ENCODE measurements at places on chromosomes 5 and 9. TPM values are rescaled to one million over a fixed set of nuclear protein-coding genes. Genes with fewer than 3 reads are reported as not detected.
A peak's percentile ranks its signal among the peaks of the same experiment; 100 is the strongest.

The IL13 gene
- total RNA-seq, result not detected

DNA sequence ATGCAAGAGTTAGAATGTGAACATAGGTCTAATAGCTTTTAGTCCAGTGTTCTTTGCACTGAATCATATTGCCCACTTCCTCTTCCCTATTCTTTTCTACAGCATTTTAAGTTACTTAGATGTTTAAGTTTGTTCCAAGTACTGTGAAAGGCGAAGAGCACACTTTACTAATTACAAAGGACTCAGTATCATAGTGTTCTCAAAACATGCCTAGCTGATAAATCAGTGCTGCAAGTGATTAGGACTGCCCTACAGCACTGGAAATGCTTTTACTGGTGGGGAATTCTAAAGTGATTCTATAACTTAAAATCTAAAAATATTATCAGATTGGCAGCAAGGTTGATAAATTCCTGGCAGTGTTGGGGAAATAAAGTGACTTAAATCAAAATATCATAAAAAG is 177.9 kb upstream of the KCNN2 start:
- no peak for DNase-seq

DNA sequence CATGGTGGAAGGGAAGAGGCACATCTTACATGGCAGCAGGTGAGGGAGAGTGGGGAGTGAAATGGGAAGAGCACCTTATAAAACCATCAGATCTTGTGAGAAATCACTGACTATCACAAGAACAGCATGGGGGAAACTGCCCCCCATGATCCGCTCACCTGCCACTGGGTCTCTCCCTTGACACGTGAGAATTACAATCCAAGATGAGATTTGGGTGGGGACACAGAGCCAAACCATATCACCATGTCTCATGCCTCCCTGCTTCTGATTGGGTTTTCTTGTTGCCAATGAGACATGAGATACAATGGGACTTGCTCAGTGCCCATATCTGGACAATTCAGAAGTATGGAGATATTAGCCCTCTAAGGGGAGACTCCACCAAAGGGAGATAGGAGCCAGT is 97.4 kb downstream of the TARS1 start:
- DNase-seq, result no peak

- no peak for DNase-seq
Observed at GRCh38 chr5:127550652-127551409, 33.4 kb downstream of the PRRC1 start.

DNA sequence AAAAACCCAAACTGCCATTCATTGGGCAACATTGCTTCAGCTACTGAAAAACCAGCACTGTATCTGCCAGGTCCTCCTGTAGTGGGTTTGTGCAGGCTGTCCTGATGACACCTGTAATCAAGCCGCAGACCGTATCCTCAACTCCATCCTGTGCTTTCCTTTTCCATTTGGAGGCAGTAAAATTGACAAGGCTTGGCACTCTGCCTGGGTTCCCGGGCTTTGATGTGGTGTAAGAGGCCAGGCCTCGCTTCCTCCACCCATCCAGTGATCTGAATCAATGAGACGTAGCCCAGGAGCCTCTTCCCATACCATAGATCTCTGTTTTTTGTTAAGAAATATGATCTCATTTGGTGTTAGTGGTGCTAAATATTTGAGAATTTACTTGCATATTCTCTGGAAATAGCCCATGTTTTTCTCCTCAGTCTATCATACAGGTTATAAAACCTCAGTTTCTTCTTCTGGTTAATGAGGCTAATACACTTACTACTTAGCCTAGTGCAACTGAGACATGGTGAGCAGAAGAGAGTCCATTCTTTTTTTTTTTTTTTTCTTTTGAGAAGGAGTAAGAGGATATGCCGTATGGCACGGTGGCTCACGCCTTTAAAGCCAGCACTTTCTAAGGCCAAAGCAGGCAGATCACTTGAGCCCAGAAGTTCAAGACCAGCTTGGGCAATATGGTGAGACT is 34.8 kb downstream of the LSM11 start:
- no peak for DNase-seq

The CSNK1A1 gene
- total RNA-seq, result 187 TPM

- DNase-seq, result no peak
Observed at GRCh38 chr9:96222132-96222531, 79.8 kb downstream of the HSD17B3 start.

The LCN15 gene
- total RNA-seq, result not detected

GRCh38 chr5:72209147-72210115 is 102.2 kb downstream of the MAP1B start:
- no peak for DNase-seq

GRCh38 chr5:157004893-157005551 is 42.0 kb upstream of the TIMD4 start:
- no peak for DNase-seq

DNA sequence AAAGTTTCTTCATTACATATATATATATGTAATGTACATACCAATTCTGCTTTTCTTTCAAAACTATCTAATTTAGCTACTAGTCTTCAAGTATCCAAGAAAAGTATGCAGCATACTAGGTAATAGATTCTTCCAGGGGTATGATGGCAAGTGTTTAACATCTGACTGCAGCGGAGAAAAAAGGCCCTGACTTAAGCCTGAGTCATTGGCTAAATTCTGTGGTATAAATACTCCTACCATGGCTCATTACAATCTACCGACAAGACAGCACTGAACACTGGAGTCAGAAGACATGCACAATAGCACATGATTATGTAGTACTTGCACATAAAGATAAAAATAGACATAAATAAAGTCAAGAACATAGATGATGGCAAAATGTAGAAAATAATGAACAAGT is 439.9 kb downstream of the BRINP1 start:
- DNase-seq, result no peak

DNA sequence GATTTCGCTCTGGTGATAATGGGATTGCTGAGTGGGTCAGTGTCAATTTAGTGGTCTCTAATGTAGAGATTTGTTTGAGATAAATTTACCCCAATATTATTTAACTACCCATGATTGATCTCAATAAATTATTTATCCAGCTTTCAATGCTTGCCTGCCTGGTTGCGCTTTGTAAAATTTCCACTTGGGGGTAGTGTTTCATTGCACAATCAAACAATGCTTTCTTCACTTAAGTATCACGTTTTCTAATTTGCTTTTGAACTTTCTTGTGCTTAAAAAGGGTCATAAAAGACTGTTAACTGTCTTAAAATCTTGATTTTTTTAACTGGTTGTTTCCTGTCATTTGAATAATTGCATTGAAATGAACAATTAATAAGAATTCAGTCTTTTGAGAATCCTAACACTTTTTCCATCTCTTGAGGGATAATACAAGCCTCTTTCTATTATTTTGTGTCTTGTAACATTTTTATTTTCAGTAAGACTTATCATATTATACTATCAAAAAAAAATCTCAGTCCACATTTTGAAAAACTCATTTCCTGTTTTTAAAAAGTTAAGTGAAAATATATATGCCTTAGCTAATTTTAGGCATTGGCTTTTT is 18.7 kb downstream of the HSD17B4 start:
- no peak for DNase-seq

DNA sequence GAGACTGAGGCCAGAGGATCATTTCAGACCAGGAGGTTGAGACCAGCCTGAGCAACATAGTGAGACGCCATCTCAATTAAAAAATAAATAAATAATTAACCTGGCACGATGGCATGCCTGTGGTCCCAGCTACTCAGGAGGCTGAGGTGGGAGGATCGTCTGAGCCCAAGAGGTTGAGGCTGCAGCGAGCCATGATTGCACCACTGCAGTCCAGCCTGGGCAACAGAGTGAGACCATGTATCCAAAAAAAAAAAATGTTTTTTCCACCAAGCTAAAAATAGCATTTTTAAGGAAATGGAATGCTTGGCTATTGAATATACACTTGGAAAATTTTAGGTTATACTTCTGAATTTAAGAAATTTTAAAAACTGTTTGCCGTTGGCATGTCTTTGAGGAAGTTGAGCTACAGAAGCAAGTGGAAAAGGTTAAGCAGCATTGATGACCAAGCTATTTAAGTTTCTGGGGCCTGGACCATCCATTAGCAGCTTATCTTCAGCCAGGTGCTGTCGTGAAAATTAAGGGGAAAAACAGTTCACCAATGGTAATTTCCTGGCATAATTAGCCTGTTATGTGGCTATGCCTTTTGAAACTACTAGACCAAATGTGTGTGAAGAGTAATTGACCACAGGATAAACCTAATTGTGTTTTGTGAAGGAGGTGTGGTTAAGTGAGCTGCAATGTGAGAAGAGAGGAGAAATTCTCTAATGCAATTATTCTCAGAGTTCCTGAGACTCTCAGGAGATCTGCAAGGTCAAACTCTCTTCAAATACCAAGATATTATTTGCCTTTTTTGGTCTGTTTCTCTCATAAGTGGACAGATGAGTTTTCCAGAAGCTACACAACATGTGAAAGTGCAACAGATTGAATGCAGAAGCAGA is 21.0 kb downstream of the F2R start:
- no peak for DNase-seq

The TAF11L8 gene
- total RNA-seq, result not detected

The TMEM8B gene
- total RNA-seq, result 31.7 TPM

- DNase-seq, result no peak
Observed at GRCh38 chr5:79890119-79890929, 100.7 kb downstream of the MTX3 start.

The ZNF658 gene
- total RNA-seq, result 9.3 TPM

DNA sequence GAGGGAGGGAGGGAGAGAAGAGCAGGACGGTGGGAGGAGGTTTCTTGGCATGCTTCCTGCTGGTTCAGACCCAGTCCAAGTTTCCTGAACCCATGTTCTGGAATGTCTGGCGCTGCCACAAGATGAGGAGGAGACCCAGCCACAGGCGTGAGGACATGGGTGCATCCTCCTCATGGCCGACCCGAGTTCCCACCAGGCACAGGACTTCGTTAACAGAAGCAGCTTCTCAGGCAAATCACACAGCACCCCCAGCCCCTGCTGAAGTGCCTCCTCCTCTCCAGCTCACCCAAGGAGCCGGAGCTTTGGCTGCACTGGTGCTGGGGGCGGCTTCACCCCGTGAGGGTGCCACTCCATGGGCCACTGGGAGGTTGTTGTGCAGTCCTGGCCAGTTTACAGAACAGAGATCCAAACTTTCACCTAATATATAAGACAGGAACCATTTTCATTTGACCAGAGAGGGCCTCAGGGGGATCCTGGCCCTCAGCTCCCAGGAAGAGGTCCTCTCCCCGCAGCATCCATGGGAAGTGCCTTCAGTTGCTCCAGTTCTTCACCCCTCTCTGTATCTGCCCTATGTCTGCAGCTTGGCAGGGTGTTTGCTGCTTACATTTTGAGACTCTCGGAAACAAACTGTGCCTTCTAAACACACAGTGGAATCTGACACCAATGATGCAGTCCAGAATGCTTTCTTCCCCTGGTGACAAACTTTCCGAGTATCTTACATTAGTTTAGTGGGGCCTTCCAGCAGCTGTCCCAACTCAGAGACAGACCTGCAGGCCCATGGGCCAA is 10.2 kb upstream of the NKD2 start:
- peak; percentile 41 for DNase-seq

The CEL gene
- total RNA-seq, result 2.7 TPM

The RAI14 gene
- 147 TPM for total RNA-seq
